ENCODE measurements at places on chromosomes 3 and 15. TPM values are rescaled to one million over a fixed set of nuclear protein-coding genes. Genes with fewer than 3 reads are reported as not detected.

ADGRG7 gene
- 21.7 TPM for total RNA-seq

NEDD4 gene
- total RNA-seq, result 9.3 TPM

SOX14 gene
- not detected for total RNA-seq

HIGD1A gene
- total RNA-seq, result 468 TPM

CMTM7 gene
- total RNA-seq, result 5.1 TPM

ITIH1 gene
- not detected for total RNA-seq

AADACL2 gene
- total RNA-seq, result not detected

NOX5 gene
- not detected for total RNA-seq

RLBP1 gene
- 2.1 TPM for total RNA-seq

GOLGA6D gene
- not detected for total RNA-seq

PDIA5 gene
- 21.5 TPM for total RNA-seq

GALK2 gene
- total RNA-seq, result 39.5 TPM

ANKUB1 gene
- not detected for total RNA-seq

RPL39L gene
- 2.9 TPM for total RNA-seq

SPCS1 gene
- total RNA-seq, result 105 TPM

MORC1 gene
- total RNA-seq, result not detected

SLC22A14 gene
- total RNA-seq, result 0.16 TPM

CHRNB4 gene
- total RNA-seq, result 2.4 TPM

CDC25A gene
- total RNA-seq, result 6.9 TPM

ESYT3 gene
- 1.0 TPM for total RNA-seq

SEMA3B gene
- 42.0 TPM for total RNA-seq

SKOR1 gene
- total RNA-seq, result 0.58 TPM

ST8SIA2 gene
- total RNA-seq, result 0.43 TPM

SMCO1 gene
- total RNA-seq, result not detected

PLA1A gene
- 0.58 TPM for total RNA-seq

DOCK3 gene
- 0.17 TPM for total RNA-seq

TRAK1 gene
- 104 TPM for total RNA-seq

UBA3 gene
- total RNA-seq, result 51.8 TPM

TIMP4 gene
- 8.7 TPM for total RNA-seq

SLC12A1 gene
- not detected for total RNA-seq

BRK1 gene
- total RNA-seq, result 71.7 TPM

MFN1 gene
- 68.4 TPM for total RNA-seq

CPNE4 gene
- 3.0 TPM for total RNA-seq

CALML4 gene
- total RNA-seq, result 122 TPM

TP63 gene
- not detected for total RNA-seq

KIF23 gene
- total RNA-seq, result 11.2 TPM

GOLGA6L9 gene
- total RNA-seq, result 3.9 TPM

UPK1B gene
- not detected for total RNA-seq

PAK6 gene
- total RNA-seq, result 0.98 TPM

PLXND1 gene
- total RNA-seq, result 57.1 TPM

DPH3 gene
- 21.0 TPM for total RNA-seq

CACNA1D gene
- 22.2 TPM for total RNA-seq

FOXL2 gene
- total RNA-seq, result not detected

ST3GAL6 gene
- total RNA-seq, result 2.3 TPM

SLC12A8 gene
- total RNA-seq, result 8.0 TPM

PGBD4 gene
- total RNA-seq, result 2.0 TPM

NDN gene
- 13.4 TPM for total RNA-seq

GPR149 gene
- total RNA-seq, result not detected

EPHB1 gene
- 6.9 TPM for total RNA-seq

LAMB2 gene
- 82.0 TPM for total RNA-seq

TLR9 gene
- total RNA-seq, result 0.77 TPM

IGSF11 gene
- 5.9 TPM for total RNA-seq

ZNF80 gene
- total RNA-seq, result not detected

SUSD5 gene
- 0.20 TPM for total RNA-seq

GOLGA8T gene
- total RNA-seq, result not detected

MKRN2OS gene
- 8.2 TPM for total RNA-seq
